ENCODE measurements at places on chromosomes 3 and 15. TPM values are rescaled to one million over a fixed set of nuclear protein-coding genes. Genes with fewer than 3 reads are reported as not detected.

Gene ATP10A
- 62.4 TPM for total RNA-seq

Gene DNAJA4
- 28.5 TPM for total RNA-seq

Gene RLBP1
- not detected for total RNA-seq

- H3K27me3 ChIP-seq: peaks cover 15% of the 10 kb centered on the region
- no peak overlapping the region for H3K4me3 ChIP-seq
- DNase-seq: no peak
- no peak overlapping the region for H3K27ac ChIP-seq
- H3K4me1 ChIP-seq: no peaks in the 10 kb centered on the region
- no peaks in the 10 kb centered on the region for H3K36me3 ChIP-seq
Measured at GRCh38 chr15:57439128-57440027, 63.1 kb downstream of the CGNL1 start.

GRCh38 chr15:56168394-56168793 lies 75.3 kb downstream of the RFX7 start:
- H3K4me1 ChIP-seq: peaks cover 36% of the 10 kb centered on the region
- no peaks in the 10 kb centered on the region for H3K27me3 ChIP-seq
- no peak overlapping the region for H3K4me3 ChIP-seq
- peaks cover 52% of the 10 kb centered on the region for H3K36me3 ChIP-seq

DNA sequence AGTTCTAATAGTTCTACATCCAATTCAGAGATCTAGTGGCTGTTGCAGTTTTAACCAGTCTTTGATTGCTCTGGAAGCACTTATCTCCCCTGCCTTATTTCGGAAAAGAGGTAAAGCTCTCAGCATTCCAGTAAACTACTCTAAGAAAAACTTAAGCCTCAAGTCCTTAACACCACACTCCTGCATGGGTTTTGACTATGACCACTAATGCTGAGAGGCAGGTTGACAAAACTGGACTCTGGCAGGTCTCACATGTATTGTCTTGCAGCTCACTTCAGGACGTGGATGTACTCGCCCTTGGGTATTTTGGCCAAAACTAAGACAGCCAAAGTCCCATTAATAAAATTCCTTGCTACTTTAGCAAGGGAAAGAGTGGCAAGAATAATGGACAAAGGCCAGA lies 405.9 kb upstream of the GRM7 start:
- no peak for DNase-seq
- H3K27me3 ChIP-seq: no peaks in the 10 kb centered on the region
- no peak overlapping the region for H3K4me3 ChIP-seq
- H3K36me3 ChIP-seq: no peaks in the 10 kb centered on the region
- H3K4me1 ChIP-seq: no peaks in the 10 kb centered on the region
- H3K27ac ChIP-seq: no peak overlapping the region

DNA sequence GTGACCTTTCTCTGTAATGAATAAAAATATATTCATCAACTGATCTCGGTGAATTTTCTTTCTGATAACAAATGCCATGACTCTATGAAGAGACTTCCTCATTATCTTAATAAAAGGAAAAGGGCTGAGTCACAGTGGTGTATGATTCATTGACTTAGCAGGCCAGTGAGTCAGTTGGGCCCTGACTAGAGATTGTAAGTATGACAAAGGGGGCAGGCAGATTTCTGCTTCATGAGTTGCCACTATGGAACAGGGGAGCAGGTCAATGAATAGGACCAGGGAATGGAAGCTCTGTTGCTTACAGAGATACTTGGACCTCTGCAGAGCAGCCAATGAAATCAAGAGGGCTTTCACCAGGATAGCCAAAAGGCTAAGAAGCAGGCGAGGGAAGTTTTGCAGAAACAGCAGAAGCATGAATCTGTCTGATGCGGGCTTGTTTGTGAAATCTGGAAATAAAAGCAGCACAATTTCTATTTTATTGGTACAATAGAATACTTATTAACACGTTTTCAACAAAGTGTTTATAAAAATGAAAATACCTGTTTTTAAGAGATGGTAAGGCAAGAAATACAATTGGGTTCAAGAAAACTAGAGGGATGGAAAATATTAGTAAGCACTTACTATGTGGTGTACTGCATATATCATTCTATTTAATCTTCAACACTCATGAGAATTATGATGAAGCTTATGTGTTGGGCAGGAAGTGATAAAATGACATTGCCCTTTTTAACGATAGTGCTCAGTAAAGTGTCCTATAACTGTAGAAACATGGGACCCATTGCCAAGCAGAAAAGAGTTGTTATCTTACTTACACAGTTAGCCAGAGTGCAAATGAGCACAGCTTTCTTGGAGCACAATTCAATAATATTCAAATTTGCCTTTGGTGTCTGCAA lies 169.8 kb upstream of the MYRIP start:
- peaks cover 5% of the 10 kb centered on the region for H3K27me3 ChIP-seq
- H3K4me1 ChIP-seq: peaks cover 7% of the 10 kb centered on the region
- no peak overlapping the region for H3K4me3 ChIP-seq
- H3K36me3 ChIP-seq: no peaks in the 10 kb centered on the region
- no peak for DNase-seq
- H3K27ac ChIP-seq: no peak overlapping the region

DNA sequence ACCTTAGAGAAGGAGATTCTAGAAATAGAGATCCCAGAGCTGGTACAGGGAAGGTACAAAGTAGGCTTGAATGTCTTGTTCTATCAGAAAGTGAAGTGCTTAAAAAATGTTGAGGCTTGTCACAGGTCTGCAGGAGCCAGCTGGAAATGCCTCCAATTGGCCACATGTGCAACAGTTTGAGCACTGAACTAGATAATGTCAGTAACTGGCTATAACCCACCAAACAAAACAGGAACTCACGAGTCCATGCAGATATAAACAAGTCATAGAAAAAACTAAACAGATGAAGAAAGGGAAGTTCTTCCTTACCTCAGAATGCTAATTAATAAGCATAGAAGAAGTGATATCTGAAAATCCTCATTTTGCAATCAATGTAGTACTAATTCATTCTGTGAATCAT lies 11.9 kb upstream of the TF start:
- peaks cover 20% of the 10 kb centered on the region for H3K27me3 ChIP-seq
- no peak overlapping the region for H3K4me3 ChIP-seq
- no peaks in the 10 kb centered on the region for H3K36me3 ChIP-seq

DNA sequence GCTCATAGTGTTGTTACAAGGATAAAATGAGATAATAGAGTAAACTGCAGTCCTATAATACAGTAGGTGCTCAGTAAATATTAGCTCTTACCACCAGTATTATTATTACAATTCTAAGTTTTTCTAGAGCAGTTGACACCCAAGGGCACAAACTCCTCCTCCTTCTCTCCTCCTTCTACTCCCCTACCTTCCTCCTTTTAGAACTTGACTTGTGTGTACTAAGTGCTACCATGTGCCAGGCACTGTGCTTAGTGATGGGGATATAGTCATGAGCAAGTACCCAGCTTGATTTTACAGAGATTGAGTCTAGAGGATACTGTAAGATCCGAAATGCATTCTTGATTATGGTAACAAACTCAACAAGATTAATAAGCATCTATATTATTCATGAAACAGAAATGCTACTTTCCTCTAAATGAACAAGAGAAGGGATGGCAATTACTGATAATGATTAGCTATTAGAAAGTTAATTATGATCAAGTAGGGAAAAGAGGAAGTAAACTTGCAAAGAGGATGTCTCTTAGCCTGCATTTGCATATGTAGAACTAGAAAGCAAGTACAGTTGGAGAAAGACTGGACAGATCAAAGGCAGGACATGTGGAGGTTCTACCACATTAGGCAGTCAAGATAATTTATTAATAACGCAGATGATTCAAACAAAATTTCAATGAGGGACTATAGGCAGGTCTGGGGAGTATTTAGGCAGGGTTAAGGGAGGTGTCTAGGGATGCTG lies 72.3 kb downstream of the CLDN11 start:
- peaks cover 18% of the 10 kb centered on the region for H3K27me3 ChIP-seq
- H3K4me3 ChIP-seq: no peak overlapping the region
- H3K4me1 ChIP-seq: no peaks in the 10 kb centered on the region
- H3K36me3 ChIP-seq: no peaks in the 10 kb centered on the region

DNA sequence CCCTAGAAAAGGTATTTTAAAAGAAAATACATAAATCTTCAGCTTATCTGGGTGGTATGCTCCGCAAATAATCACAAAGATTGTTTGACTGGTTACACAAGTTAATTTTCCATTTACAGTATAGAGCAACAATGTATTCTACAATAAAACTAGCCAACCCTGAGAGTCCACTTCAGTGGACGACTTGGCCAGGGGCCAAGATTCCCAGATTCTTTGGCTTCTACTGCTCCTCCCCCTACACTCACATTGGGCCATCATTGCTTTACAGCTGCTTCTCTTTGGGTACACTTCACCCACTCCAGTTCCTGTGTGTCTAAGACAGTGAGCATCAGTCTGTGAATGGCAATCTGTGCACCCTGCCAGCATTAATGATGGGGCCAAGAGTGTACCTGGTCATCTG lies 17.2 kb upstream of the PRICKLE2 start:
- no peak for DNase-seq
- H3K4me1 ChIP-seq: no peaks in the 10 kb centered on the region
- H3K4me3 ChIP-seq: no peak overlapping the region
- H3K27ac ChIP-seq: no peak overlapping the region

DNA sequence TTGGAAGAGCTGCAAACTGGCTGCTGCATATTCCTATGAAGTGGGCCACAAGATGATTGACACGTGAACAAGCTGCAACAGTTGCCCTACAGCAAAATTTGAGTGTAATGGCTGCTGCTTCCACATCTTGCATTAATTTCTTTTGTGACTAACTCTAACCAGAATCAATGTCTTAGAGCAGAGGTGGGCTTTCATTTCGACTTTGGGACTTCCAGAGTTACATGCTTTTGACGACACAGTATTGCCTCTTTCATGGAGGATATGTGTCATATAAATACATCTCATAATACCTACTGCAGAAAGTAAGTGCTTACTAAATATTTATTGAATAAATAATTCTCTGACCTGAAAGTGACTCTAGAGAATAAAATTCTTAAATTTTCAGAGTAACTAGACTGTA lies 340.7 kb upstream of the KCNH8 start:
- H3K4me1 ChIP-seq: peaks cover 8% of the 10 kb centered on the region
- no peak for DNase-seq
- H3K36me3 ChIP-seq: peaks cover 2% of the 10 kb centered on the region
- no peak overlapping the region for H3K4me3 ChIP-seq
- no peak overlapping the region for H3K27ac ChIP-seq

DNA sequence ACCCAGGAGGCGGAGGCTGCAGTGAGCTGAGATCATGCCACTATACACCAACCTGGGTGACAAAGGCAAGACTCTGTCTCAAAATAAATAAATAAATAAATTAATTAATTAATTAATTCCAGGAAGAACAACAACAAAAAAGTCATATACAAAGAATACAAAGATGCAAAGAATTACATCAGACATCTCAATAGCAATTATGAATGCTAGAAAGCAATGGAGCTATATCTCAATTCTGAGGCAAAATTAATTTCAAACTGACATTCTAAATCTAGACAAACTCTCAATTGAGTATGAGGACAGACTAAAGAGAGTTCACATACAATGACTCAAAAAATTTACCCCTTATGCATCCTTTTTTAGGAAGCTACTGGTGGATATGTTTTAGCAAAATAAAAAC lies 69.6 kb upstream of the CTNNB1 start:
- no peak overlapping the region for H3K27ac ChIP-seq
- no peaks in the 10 kb centered on the region for H3K27me3 ChIP-seq
- H3K36me3 ChIP-seq: peaks cover 4% of the 10 kb centered on the region
- no peak overlapping the region for H3K4me3 ChIP-seq
- no peaks in the 10 kb centered on the region for H3K4me1 ChIP-seq

GRCh38 chr3:99854756-99855298 lies 37.2 kb downstream of the CMSS1 start:
- H3K27ac ChIP-seq: no peak overlapping the region
- DNase-seq: no peak
- no peak overlapping the region for H3K4me3 ChIP-seq

DNA sequence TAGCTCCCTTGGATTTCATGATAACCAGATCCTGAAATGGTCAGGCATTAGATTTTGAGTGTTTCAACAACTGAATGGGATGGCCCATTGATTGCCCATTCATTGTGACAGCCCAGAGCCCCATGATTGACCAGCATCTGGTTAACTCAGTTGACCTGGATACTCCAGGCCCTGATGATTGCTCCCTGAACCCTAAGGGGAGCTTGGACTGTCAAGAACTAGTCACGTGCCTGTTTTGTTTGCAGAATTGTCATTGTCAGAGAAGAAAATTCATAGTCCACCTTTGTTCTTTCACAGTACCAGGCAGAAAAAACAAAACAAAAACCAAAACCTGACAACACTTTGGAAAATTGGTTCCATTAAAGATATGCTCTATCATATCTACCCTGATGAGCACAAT lies 241.3 kb upstream of the ONECUT1 start:
- H3K4me1 ChIP-seq: no peaks in the 10 kb centered on the region
- no peak for DNase-seq
- H3K4me3 ChIP-seq: no peak overlapping the region
- no peaks in the 10 kb centered on the region for H3K27me3 ChIP-seq
- H3K27ac ChIP-seq: no peak overlapping the region

- DNase-seq: no peak
- no peaks in the 10 kb centered on the region for H3K27me3 ChIP-seq
- H3K4me3 ChIP-seq: no peak overlapping the region
- H3K27ac ChIP-seq: no peak overlapping the region
- H3K4me1 ChIP-seq: peaks cover 15% of the 10 kb centered on the region
- H3K36me3 ChIP-seq: peaks cover 17% of the 10 kb centered on the region
Measured at GRCh38 chr3:170367797-170368196, 10.3 kb downstream of the SKIL start.

GRCh38 chr3:139689122-139689521 lies 11.3 kb upstream of the NMNAT3 start:
- no peaks in the 10 kb centered on the region for H3K4me1 ChIP-seq
- DNase-seq: no peak
- H3K4me3 ChIP-seq: no peak overlapping the region
- H3K36me3 ChIP-seq: no peaks in the 10 kb centered on the region

- peaks cover 3% of the 10 kb centered on the region for H3K27me3 ChIP-seq
- H3K27ac ChIP-seq: no peak overlapping the region
Measured at GRCh38 chr3:64306745-64307144, 81.5 kb upstream of the PRICKLE2 start.

DNA sequence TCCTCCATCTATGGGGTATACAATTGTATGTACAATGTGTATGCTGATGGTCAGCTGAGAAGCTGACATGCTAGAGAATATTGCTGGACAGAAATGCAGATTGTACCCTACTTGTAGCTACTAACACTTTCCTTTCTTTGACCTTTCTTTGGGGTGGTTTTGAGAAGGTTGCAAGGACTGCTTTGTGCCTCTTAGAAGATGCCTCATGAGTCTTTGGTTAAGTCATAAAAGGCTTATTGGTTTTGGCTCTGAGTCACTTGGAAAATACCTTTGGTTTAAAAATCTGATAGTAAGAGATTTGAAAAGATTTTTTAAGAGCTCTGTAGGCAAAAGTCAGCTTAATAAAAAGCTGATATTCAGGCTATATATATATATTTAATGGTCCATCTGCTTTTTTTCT lies 71.5 kb downstream of the ZMAT3 start:
- no peak for DNase-seq
- no peak overlapping the region for H3K27ac ChIP-seq
- no peaks in the 10 kb centered on the region for H3K27me3 ChIP-seq

DNA sequence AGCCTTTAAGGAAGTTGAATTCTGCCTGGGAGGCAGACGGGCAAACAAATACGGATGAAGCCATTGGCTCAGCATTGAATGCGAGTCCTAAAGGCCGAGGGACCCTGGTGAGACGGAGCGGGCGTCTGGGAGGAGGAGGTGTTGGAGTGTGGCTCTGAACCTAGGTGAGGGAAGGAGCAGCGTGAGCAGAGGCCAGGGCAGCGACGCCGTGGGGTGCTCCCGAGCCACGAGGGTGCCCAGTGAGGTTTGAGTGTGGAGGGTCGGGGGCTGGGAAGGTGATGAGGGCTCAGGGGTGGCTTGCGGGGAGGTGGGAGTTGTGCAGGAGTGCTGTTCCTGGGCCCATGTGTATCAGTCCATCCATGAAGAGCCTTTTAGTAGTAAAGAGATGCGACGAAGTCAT lies 17.0 kb downstream of the CORO2B start:
- H3K27ac ChIP-seq: no peak overlapping the region
- no peaks in the 10 kb centered on the region for H3K36me3 ChIP-seq
- no peak for DNase-seq

All from activated CD4-positive, alpha-beta T cell treated with anti-CD3 and anti-CD28 coated beads, Interleukin-2, amount 10 ng/mL, durations not matched to agents 7 days and 5 days (primary cell).